D341Med (cell line): ENCODE measurements at places on chromosomes 11 and 22.

- no peak for DNase-seq
Observed at GRCh38 chr22:17241576-17242330, 22.5 kb upstream of the ADA2 start.

GRCh38 chr22:33438273-33438672, 380.1 kb upstream of the SYN3 start:
- DNase-seq: no peak

GRCh38 chr11:126495281-126496220, 140.1 kb downstream of the ST3GAL4 start:
- no peak for DNase-seq

DNA sequence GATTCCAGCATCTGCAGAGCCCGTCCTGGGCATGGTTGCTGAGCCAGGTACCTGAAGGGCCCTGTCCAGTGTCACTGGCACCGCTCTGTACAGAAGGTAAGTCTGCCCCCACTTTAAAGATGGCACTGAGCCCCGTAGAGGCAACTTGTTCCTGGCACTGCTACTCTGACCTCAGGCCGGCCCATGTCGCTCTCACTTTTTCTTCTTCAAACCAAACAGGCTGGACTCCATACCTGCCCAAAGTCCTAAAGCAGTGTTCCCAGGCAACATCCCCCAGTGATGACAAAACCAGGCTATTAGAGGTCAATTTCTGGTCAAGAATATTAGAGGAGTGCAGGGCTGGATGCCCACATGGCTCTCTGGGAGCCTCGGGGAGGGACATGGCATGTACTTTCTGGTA, 46.6 kb upstream of the TTLL12 start:
- no peak for DNase-seq

DNA sequence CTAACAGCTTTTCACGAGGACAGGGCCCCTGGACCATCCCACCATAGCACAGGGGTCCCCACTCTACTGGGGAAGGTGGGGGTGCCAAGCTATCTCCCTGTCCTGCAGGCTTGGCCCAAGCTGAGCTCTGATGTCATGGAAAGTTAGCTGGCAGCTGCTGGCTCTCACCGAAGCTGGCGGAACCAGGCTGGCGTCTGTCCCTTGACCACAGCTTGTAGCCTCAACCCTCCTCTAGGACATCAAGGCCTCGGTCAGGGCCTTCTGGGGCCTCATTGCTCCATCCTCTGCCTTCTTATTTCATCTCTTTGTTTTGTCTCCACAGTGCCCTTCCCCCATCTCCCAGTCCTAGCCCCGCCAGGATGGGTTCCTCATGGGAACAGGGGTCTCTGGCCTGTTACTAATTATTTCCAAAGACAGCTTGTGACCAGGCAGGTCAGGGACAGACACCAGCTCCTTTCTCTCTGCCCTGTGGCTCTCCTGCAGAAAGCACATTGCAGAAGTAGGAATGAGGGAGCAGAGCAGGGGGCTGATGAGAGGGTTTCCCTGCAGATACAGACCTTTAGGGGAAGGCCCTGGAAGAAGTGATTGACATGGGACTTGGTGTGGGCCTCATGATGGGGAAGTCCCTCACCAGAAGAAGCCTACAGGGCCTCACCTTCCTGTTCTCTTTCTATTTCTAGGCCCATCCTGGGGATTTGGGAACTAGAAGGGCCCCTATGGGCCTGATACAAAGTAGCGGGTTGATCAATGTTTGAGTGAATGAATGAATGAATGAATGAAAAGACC, 97.5 kb upstream of the ALX4 start:
- no peak for DNase-seq

GRCh38 chr11:134530636-134531326, 118.7 kb upstream of the B3GAT1 start:
- DNase-seq: no peak

- no peak for DNase-seq
Observed at GRCh38 chr11:45079943-45080719, 66.3 kb upstream of the PRDM11 start.

DNA sequence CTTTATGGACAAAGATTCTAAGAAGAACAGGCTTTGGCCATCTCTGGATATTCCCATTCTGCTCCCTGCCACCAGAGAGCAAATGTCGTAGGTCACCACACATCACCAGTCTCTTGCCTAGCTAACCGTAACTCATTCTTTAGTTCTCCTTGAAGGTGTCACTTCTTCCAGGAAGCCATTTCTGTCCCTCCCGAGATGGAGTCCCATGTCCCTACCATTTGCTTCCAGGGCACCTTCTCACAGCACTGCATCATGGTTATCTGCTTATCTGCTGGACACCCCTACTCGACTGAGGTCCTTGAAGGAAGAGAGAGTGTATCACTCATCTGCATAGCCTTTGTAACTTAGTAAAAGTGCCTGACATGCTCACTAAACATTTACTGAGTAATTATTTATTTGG, 47.6 kb downstream of the FAM83F start:
- no peak for DNase-seq

GRCh38 chr11:120694726-120695125, 183.2 kb downstream of the GRIK4 start:
- no peak for DNase-seq

- no peak for DNase-seq
Observed at GRCh38 chr11:70625051-70625450, 226.7 kb downstream of the CTTN start.

GRCh38 chr11:102061276-102061675, 14.0 kb downstream of the CFAP300 start:
- no peak for DNase-seq

DNA sequence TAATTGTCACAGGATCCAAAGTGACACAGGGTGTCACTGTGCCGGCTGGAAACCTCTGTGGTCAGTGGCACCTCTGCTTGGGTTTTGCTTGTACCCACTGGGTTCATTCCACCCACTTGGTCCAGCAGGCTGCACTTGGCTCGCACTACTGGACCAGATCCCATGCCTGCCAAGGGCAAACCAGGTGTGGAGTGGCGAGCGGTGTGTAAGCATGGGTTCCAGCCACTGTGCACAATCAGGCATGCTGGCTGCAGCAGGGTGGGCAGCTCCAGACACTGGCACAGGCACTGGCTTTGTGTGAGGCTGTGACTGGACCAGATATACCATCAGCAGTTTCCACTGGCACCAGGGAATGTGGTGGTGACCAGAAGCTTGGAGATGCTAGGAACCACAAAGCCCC, 261.4 kb downstream of the KCNA4 start:
- no peak for DNase-seq

- DNase-seq: no peak
Observed at GRCh38 chr22:48515571-48516200, 1312.0 kb downstream of the BRD1 start.

DNA sequence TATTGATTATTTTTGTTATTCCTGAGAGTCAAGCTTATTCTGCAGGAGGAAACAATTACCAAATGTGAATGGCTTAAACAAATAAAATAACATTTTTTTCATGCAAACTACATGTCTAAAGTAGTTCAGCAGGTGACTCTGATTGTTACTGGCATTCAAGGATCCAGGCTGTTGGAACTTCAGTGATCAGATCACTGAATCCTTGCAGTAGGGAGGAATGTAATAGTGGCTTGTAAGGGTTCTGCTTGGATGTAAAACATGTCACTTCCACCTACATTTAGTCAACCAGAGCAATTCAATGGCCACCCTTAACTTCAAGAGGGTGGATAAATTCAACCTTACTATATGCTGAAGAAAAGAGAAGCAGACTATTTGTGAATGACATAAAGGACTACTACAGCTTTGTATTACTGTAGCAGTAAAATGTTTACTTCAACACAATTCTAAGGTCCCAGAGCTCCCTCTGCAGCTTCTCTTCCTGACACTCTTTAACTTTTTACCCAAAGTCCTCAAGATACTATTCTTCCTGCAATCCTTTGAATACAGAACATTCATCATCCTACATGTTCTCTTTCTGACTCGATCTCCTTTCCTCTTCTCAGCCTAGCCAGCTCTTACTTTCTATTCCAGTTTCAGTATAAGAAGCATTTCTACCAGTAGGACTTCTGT, 284.0 kb downstream of the LRRC4C start:
- DNase-seq: no peak

DNA sequence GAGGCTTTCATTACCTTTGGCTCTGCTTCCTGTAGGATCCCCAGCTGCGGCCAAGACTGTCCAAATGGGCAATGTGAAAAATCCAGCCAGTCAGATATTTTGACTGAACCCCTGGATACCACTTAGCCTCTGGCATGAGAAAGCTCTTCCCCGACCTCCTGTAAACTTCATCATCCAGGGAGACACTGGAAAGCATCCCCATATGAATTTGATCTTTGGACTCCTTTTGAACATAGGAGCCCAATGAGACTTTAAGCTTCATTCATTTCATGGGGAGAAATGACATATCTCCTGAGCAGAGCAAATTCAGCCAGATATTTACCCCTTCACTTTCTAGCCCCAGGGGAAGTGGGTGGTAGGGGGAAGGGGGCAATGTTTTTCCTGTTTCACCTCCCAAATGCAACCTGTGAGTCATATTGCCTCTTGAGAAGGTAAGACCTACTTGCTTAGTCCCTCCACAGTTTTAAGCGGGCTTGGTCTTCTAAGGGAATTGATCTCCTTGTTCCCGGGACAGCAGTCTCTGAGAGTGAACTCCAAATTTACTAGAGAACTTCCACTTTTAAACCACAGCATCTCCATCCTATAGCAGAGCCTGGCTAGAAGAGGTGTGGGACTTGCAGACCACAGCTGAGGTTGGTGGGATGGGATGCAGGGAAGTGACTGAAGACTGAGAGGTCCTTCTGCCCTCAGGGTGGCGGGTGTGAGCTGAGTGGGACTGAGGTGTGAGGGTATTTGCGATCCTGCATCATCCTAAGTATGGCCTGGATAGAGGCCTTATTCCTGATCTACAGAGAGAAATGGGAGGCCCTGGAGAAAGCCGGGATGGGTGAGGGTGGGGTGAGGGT, 20.3 kb upstream of the POU2AF1 start:
- DNase-seq: no peak

- peak; percentile 83 for DNase-seq
Observed at GRCh38 chr11:8832571-8833260, 78.3 kb upstream of the AKIP1 start.

GRCh38 chr11:110338684-110339083, 42.3 kb upstream of the RDX start:
- no peak for DNase-seq

GRCh38 chr11:132056689-132057088, 686.3 kb downstream of the NTM start:
- DNase-seq: no peak

GRCh38 chr11:102457865-102458264, 5.3 kb upstream of the TMEM123 start:
- no peak for DNase-seq

DNA sequence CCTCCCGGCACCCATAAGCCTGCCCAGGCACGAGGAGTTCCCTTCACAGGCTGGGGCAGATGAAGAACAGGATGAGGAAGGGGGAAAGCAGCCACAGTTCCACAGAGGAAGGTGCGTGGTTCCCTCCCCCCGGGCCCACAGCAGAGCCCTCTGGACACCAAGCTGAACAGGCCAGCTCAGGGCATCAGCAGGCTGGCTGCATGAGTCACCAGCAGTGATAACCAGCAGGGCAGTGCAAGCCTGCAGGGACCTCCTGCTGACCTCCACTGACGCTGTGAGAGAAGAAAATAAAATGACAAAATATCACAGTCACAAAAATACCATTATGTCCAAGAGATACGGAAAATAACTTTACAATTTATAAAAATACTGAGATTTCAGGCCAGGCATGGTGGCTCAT, 11.5 kb downstream of the RTL6 start:
- no peak for DNase-seq

DNA sequence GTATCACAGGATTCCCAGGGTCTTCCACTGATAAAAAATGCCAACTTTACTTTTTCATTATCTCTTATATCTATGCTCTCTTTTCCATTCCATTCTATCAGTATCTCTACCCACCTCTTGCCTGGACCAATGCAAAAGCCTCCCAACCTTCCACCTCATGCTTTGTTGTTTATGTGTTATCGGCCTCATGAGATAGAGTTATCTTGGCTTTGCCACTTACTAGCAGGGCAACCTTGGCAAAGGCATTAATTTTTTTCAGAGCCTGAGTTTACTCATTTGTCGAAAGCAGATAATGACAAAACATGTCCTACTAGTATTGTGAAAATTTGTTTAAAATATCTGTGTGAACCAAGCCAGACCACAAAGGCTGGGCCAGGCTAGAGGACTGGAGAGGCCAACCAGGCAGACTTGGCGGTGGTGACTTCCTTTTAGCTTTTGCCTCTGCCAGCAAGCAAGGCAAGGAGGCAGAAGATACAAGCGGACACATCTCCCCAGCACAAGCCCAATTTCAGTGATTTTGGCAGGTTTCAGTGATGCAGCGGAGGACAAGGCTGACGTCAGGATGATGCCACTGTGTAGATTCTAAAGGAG, 106.9 kb downstream of the ADAMTS15 start:
- no peak for DNase-seq

GRCh38 chr22:49886346-49887063, 31.7 kb downstream of the ALG12 start:
- DNase-seq: no peak

DNA sequence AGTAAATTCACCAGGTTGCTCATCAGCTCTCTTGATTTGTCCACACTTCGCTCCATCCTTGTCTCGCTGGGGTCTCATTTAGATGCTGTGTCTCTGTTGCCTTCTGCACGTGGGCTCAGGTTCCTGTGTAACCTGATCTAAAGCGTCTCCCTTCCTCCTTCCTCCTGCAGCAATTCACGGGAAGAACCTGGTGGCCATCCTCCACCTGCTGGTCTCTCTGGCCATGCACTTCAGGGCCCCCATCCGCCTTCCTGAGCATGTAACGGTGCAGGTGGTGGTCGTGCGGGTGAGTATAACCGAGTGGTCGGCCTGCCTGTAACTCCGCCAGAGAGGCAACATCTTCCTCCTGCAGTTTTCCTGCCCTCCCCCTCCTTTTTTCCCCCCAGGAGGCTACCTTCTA, 48.0 kb upstream of the PARVG start:
- DNase-seq: no peak
